NCI-H1417 treated with DMSO at 0.1 percent for 48 hours (cell line): ENCODE measurements at places on chromosomes 12 and 14.

DNA sequence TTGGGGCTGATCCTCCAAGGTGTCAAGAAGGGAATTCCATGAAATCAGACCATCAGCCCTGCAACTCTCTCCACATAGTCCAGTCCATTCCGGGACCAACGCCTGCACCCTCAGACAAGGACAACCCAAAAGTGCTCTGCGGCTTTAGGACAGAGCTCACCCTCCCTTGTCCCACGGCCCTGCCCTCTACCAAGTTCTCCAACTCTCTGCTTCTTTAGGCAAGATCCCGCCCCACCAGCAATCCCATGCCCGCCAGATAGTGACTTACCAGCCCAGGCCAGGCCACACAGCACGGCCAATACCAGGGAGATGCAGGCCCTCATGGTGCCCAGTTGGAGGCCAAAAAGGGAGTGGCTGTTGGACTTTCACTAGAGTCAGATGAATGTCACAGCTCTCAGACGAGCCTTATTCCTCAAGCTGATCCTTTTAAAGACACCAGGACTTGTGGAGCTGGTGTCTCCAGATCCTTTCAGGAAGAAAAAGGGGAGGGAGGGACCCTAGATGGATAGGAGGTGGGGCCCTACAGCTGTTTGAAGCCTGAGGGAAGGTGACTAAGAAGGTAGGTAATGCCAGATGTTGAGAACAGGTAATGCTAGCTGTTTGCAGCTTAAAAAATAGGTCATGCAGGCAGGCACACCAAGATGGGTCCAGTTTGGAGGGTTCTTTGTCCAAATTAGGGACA, at the start of gene ENDOU:
TSS of gene ENDOU (minus strand) at position 400 of the 682 bp plus-strand sequence. CDS start at position 323, 77 bp downstream.
- DNase-seq: no peak

DNA sequence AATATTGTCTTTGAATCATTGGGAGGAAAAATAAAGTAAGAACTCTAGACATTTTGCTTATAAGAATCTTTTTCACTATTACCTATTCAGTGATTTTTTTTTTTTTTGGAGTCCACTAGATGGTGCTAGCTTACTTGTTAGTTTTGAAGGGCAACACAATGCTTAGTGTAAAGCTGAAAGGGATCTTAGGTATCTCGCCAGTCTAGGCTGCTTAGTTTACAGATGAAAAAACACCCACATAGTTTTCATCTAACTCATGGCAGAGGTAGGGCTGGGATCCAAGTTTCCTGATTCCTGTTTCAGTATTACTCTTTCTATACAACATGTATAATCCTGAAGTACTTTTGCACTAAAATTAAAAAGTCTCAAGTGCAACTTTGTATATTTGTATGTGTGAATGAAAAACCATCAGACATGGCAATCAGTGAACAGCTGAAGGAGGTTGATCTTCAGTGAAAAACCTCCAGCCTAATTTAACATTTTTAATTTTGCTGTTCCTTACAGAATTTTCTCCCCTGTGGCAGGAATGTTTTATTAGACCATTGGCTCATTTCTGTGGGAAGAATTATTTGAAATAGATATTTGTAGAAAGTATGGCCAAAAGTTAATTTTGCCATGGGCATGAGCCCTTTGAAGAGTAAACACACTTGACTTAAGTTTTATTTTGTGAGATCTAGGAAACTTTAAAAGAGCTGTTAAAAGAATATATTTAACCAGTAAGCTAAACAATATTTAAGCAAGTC, 40.7 kb downstream of the LRRIQ1 start:
- DNase-seq: peak; percentile 81

DNA sequence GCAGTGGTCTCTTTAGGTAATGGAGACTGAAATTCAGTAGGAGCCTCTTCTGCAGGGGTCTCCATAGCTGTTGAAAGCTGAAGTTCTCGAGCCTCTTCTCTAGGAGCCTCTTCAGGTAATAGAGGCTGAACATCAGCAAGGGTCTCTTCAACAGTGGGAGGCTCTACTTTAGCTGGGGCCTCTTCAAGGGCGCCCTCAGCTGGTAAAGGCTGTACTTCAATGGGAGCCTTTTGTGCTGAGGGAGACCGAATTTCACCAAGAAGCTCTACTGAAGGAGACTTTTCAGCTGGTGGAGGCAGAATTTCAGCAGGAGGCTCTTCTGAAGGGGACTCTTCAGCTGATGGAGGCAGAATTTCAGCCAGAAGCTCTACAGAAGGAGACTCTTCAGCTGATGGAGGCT, 1.5 kb downstream of the FSCB start:
- no peak for DNase-seq

DNA sequence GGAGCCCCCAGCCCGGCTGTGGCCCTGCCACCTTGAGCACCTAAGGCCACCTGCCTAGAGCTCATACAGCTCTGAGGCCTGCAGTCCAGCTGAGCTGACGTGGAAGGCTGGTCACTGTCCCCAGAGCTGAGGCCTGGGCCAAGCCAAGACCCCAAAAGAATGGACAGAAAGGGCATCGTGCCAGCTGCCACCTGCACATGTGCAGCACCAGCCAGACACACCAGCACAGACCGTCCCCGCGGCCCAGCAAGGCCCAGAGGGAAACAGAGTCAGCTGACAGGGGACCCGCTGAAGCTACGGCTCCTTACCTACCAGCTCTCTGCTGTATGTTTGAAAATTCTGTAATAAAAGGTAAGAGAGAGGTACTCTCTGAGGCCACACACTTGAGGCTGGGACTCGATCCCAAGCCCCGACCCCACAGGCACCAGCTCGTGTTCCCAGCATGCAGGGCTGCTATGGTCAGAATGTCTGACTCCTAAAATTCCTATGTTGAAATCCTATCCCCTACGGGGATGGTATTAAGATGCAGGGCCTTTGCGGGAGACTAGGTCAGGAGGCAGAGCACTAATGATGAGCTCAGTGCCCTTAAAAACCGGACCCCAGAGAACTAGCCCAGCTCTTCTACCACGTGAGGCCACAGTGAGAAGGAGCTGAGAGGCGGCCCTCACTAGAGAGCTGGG, 25.4 kb downstream of the BRF1 start:
- no peak for DNase-seq

- DNase-seq: no peak
These were observed 45.1 kb upstream of the RERGL start for GRCh38 chr12:18135086-18135485.

DNA sequence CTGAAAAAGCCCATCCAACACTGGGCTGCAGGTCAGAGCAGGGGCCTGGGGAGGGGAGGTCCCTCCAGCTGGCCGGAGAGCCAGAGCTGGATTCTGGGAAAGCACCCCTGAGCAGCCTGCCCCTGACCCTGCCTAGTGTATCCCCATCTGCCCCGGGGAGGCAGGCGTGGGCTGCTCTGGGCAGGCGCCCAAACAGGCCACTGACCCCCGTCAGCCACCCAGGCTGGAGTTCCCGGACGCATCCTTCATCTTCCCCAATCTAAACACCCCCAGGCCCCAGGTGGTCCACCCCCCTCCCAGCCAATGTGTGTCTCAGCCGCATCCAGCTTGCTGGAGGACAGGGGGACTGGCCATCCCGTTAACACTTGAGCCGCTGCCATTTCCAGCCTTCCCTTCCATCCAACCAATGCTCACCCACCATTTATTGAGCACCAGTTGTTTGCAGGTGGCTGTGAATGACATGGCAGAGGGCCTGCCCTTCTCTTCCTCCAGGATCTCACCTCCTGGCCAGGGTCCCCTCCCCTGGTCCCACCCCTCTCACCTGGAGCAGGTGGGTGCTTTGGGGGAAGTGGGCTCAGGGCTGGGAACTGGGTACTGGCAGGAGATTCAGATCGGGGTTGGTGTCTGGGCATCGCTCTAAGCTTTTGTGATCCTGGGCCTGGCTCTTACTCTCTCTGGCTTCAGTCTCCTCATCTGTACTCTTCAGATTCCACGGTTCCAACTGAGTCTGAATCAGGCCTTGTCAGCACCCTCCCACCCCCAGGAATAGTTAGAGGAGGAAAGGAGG, 743 bp upstream of the DTX1 start:
- no peak for DNase-seq

GRCh38 chr12:26688344-26688904, 144.6 kb downstream of the ITPR2 start:
- no peak for DNase-seq

DNA sequence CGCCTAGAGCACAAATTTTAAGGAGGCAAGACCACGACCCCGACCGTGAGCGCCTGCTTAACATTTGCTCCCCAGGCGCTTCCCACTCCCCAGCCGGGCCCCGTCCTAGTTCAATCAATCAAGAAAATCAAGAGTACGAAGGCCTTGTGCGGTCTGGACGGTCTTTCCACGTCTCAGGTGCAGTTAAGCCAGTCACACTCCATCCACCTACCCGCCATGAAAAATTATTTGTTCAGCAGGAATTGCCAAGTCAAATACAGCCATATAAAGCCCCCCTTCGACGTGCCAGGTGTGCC, 603 bp upstream of the LRR1 start:
- peak; percentile 40 for DNase-seq

DNA sequence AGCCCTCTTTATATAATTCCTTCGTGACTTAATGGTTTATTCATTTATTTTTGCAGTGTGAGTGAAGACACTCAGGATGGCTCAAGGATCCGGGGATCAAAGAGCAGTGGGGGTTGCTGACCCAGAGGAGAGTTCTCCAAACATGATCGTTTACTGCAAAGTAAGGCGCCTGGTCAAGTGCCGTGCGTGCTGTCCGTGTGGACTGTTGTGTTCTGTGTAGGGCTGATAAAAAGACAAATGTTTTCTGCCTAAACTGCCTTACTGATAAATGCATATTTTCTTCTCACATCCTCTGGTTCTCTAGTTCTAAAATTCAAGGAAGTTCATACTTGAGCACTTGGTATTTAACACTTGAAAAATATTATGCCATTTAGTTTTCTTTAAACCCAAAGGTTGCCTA, 32.5 kb downstream of the RGS6 start:
- DNase-seq: no peak

DNA sequence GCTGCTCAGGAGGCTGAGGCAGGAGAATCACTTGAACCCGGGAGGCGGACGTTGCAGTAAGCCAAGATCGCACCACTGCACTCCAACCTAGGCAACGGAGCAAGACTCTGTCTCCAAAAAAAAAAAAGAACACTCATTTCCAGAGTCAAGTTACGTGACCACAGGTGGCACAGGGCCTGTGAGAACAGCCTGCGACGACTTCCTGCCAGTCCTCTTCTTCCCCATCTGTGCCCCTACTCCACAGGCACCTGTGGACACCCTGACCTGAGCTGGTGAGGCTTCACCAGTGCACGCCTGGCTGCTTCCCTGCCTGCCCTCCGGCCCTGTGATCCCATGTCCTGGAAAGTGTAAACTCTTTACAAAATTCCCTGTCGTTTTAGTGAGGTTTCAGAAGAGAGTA, 77.7 kb downstream of the PPP2R5C start:
- no peak for DNase-seq

GRCh38 chr12:18375131-18375530, 113.8 kb downstream of the PIK3C2G start:
- no peak for DNase-seq

- DNase-seq: no peak
These were observed 17.7 kb upstream of the C1S start for GRCh38 chr12:7042842-7043241.

GRCh38 chr14:71716041-71716772, 216.0 kb upstream of the RGS6 start:
- no peak for DNase-seq

- no peak for DNase-seq
These were observed 402.1 kb upstream of the MGAT4C start for GRCh38 chr12:86658303-86658702.

DNA sequence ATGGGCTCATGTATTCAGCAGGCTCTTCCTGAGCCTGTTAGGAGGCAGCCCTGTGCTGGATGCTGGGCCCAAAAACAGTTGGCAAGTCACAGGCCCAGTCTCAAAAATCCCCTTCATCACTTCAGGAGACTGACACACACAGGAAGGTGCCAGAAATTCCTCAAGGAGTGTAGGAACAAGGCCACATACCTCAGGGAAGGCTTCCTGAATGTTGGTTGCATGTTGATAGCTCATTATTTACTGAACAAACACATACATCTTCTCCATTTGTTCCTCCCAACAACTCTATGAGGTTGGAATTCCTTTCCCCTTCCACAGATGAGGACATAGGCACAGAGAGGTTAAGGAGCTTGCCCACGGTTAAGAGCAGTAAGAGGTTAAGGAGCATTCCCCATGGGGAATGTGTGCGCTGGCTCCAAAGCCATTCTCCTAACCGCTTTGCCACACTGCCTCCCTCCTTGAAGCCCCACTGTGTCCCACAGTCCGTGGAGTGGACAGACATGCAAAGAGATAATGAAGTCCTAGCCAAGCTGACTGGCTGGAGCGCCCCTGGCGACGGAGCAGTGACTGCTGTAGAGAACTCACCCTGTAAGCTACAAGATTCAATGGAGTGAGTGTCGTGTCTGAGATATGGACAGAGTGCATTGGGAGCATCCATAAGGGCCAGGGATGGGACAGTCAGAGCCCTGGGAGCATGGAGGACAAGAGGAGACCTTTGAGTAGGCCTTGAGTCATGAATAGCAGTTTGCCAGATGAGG, 3.3 kb downstream of the HHIPL1 start:
- DNase-seq: no peak

DNA sequence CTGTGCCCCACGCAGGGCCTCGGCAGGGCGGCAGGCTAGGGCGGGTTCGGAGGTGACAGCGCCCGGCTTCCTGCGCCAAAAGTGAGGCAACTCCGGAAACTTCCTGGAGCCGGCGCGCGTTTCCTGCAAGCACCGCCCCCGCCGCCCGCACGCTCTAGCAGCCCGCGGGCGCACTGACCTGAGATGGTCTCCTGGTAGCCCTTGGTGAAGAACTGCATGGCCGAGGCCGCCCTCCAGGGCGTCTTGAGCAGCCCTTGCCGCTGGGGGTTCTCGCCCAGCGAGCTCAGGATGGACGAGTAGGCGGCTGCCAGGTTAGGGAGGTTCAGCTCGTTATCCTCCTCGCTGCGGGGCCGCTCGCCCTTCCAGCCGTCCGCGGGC, 494 bp downstream of the GCH1 start:
- no peak for DNase-seq

- no peak for DNase-seq
These were observed 4.2 kb downstream of the PTPN6 start for GRCh38 chr12:6955108-6956020.
